ENCODE measurements at places on chromosomes 4 and X.
A peak's percentile ranks its signal among the peaks of the same experiment; 100 is the strongest.

GRCh38 chr4:85084371-85085094 lies 118.0 kb upstream of the WDFY3 start:
- DNase-seq: no peak

DNA sequence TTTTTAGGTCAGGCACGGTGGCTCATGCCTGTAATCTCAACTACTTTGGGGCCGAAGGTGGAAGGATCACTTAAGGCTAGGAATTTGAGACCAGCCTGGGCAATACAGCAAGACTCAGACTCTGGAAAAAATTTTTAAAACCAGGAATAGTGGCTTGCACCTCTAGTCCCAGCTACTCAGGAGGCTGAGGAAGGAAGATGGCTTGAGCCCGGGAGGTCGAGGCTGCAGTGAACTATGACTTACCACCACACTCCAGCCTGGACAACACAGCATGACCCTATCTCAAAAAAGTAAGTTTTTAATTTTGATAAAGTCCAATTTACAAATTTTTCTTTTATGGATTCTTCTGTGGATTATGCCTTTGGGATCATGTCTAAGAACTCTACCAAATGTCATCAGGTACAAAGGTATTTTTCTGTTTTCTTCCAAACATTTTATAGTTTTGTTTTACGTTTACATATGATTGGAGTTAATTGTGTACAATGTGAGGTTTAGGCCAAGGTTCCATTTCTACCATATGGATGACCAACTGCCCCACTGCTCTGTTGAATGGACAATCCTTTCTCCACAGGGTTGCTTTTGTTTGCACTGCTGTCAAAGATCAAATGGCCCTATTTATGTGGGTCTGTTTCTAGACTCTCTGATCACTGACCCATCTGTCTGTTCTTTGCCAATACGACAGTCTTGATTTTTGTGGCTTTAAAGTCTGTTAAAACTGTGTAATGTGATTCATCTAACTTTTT lies 48.2 kb downstream of the CPLX1 start:
- no peak for DNase-seq

DNA sequence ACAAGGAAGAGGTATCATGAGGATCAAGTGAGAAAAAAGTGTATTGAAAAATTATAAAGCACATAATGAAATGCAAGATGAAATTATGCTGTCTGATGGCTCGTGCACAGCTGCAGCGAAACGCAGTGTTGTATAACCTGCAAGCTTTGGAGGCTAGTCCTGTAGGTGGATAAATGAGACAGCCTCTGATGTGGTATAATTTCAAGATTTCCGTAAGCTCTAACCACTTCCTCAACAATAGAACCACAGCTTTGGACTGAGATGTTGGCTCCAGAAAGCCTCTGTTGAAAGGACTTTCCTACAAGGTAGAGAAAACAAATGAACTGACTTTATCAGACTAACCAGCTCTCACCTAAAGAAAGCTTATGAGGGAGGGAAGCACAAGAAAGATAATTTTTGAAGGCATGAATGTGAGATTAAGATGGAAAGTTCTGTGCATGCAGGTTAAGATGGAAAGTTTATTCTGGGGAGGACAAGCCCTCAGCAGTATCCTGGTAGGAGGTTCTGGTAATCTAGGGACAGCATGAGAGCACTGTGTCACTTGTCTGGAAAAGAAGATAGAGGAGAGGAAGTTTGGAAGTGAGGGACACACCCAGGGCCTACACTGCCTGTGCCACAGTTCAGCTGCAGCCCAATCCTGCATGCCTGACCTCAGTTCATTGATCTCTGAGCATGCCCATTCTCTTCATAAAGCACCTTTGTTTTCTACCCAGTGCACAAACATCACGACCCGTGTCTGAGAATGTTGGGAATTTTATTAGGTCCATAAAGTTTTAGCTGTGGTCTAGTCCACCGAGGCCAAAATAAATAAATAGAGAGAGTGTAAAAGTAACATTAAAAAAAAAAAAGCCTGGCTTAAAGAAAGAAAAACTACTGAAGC lies 161.5 kb upstream of the SFRP2 start:
- no peak for DNase-seq

- DNase-seq: no peak
Measured at GRCh38 chrX:37847733-37848197, 394 bp upstream of the DYNLT3 start.

DNA sequence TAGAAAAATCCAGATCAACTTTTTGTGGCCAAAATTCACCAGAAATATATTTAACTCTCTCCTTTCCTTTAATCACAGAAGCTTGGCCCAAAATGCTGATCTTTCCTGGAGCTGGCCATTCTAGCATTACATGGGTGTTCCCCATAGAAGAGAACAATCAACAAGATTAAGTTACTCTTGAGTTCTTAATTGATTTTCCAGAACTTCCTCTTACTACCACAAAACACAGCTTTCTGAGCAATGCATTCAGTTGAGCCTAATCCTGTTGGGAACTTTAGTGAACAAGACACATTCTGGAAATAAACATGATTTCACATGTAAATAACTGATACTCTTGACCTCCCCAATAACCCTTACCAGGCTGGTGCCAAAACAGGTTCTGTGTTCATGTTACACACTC lies 45.4 kb upstream of the STIM2 start:
- DNase-seq: no peak

DNA sequence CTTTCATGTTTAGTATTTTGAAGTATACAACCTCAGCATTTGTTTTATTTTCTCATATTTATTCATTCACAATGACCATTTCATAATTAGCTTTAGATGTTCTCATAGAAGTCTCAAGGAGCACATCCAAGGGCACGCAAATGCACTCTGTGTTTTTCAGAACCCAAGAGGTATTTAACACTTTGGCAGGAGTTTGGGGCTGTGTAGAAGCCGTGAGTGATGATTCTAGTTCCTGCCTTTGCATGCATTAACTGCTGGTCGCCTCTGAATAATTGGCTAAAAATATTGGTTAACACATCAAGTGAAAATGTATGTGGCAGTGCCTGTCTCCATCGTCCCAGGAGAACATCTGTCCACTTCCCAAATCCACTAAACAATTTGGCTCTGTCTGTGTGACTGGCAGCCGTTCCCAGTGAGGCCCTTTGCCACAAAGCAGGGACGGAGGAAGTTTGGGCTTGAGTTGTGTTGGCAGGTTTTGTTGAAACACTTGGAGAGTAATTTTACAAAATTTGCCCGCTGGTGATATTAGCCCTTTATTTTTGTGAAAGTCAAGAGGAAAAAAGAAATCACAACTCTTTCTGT lies 730.7 kb upstream of the SLIT2 start:
- no peak for DNase-seq

DNA sequence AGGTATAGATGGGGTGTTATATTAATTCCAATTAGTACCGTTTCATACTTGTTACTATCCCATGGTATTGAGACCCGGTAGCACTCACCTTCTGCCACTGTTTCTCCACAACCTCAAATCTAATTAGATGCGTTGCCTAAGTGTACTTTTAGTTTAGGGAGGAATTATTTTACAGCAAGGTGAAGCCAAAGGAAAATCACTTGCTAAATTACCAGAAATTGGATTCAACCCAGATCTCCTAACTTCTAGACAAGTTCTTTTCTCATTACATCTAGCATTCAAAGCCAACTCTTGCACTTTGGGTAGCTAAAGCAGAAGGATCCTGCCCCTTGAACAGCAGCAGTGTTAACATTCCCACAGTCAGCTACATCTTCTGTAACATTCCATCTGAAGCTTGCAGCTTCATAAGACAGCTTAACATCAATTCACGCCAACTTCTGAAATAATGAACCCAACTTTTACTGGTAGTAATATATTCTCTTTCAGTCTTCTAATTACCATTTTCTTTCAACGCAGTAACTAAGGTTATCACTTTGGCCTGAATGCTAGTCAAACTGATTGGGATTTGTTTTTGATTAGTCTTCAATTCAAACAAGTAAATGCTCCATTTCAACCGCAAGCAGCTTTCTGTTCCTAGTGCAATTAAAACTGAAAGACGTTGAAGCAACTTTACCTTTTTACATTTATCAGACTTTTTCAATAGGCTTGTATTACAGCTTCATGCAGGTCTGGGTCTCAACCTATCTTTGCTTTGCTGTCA lies 934 bp upstream of the SEC31A start:
- DNase-seq: no peak

- no peak for DNase-seq
Measured at GRCh38 chrX:14497184-14497666, 32.1 kb upstream of the GLRA2 start.

GRCh38 chr4:56434599-56435139 lies 746 bp downstream of the PPAT start:
- DNase-seq: peak; percentile 13

DNA sequence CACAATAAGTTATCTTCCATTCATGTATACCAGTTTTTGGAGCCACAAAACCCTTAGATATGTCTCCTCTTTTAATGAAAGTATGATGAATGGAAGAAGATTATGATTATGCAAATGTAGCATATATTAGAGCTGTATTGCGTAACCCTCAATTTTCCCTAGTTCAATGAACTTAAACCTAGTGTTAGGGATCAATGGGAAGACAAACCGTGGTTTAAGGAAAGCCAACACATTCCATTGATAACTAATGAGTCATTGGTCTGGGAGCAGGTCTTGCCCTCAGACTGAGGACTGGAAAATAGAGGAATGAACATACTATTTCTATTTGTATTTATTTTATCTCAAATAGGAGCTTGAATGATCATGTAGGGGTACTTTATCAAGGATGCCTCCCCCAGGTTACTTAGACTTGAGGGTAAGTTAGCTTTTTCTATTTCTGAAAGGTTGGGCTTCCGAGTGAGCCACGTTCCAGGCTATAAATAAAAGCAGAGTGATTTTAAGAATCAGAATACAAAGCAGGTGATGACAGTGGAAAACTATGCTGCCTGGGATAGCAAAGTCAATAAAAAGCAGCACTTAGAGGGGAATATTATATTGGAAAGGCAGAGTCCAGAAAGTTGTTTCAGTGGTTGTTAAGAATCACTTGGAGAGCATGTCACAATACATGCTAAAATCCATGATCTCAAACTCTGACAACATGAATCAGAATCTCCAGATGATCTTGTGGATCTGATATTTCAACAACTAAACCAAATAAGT lies 356.0 kb downstream of the ADAM29 start:
- DNase-seq: no peak

DNA sequence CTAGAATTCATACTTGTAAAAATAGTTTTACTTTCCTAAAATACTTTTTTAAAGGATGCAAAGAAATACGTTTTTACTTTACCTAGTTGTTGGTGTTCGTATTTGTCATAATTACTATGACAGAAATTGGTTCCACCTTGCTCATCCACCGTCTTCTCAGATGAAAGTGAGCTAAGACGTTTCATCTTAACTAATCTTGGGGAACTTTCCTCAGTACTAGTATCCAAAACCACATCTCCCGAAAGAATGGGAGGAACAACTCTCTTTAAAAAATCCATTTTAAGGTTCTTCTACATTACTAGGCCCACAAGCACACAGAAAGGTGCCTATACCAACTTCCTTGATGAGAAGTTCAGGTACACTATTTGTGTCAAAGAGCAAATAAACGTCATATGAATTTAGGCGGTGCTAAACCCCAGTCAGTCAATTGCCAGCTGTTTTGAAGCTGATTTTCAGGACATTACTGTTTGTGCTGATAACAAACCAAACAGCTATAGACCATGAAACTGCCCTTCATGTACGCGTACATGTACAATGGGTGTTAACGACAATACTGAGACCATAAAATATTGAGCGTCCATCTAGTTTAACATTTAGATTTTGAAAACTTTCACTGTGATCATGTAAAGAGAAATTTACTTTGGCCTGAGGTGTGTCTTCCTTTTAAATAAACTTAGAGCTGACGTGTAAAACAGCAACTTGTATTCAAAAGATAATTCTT lies 99.1 kb downstream of the FRYL start:
- no peak for DNase-seq

DNA sequence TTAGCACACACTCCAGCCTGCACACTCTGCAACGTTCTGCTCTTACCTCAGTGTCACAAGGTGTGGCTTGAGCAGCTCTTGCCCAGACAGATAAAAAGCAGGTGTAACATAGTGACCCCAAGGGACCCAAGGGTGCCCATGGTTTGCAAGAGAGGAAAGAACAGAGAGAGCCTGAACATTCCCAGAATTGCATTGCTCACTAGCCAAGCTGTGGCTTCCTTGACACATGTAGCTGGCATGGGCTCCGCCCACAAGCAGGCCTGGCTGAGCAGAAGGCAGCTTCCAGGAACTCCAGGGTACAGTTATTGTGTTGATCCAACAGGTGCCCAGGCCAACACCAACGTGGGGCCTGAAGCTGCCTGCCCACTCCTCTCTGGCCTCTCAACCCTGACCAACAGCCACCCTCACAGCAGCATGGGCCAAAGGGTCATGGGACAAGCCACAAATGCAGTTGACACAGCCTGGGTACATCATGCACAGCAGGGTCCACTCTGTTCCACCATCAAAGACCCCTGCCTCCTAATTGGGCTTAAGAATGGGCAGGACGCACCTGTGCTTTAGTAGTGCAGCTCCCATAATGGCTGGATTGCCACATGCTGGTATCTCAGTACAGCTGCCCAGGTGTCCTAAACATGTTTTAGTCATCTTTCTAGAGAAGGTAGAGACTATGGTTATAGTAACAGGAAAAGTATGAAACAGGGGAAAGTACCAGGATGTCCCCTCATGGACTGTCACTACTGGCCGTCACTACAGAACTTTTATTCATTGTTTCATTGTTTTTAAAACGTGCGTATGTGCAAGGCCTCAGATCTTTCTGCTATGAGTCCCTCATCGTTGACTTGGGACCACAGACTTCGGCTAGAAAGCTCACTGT lies 73.7 kb upstream of the ACSL1 start:
- DNase-seq: no peak

- no peak for DNase-seq
Measured at GRCh38 chr4:112185334-112185733, 40.1 kb downstream of the FAM241A start.

DNA sequence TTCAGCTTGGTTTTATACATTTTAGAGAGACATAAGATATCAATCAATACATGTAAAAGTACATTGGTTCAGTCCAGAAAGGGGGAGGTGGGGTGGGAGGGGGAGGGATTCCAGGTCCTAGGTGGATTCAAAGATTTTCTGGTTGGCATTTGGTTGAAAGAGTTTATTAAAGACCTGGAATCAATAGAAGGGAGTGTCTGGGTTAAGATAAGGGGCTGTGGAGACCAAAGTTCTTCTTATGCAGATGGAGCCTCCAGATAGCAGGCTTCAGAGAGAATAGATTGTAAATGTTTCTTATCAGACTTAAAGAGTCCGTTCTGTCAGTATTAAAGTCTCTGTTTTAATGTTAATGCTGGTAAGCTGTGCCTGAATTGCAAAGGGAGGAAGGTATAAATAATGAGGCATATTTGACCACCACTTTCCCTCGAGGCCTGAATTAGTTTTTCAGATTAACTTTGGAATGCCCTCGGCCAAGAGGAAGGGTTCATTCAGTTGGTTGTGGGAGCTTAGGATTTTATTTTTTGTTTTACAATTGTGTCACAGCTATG lies 169.9 kb downstream of the AASDH start:
- no peak for DNase-seq

GRCh38 chr4:133385161-133385954 lies 236.3 kb downstream of the PCDH10 start:
- no peak for DNase-seq

- no peak for DNase-seq
Measured at GRCh38 chr4:26782168-26782829, 78.3 kb upstream of the STIM2 start.

All from stimulated activated CD4-positive, alpha-beta T cell treated with anti-CD3 and anti-CD28 coated beads, Interleukin-15, amount 100 ng/mL, for 1 hour (primary cell).